ENCODE measurements at places on chromosomes 1 and 21.
A peak's percentile ranks its signal among the peaks of the same experiment; 100 is the strongest.

GRCh38 chr1:94299627-94300553 lies 62.5 kb upstream of the ARHGAP29 start:
- no peak for DNase-seq

GRCh38 chr1:4452701-4453100 lies 201.7 kb upstream of the AJAP1 start:
- DNase-seq = no peak

- no peak for DNase-seq
Measured at GRCh38 chr1:240792915-240793529, 181.1 kb upstream of the GREM2 start.

DNA sequence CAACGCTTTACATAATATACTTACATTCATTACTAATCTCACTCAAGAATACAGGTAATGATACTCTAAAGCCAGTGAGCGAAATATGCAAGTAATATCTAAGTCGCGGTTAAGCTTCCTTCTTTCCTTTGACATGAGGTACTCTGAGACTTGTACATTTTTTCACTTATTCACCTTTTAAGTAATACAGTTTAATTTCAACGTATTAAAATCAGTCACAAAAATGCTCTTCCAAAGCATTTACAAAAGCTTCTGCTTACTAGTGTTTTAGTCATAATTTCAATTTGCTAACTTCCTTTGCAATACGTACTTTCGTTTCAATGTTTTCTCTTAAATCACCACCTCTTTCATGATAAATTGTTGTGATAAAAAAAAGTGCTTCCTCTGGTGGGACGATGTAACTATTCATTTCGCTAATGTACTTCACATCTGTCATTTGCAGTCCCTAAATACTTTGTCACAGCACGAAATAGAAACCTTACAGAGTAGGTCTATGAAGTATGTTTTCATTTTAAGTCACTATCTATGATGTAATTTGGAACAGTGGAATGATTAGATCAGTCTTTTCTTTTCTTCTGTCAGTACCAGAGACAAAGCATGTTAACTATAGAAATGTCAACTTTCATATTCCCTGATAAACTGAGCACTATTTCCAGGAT lies 34.0 kb upstream of the ADGRL4 start:
- DNase-seq = peak; percentile 6

GRCh38 chr1:16009030-16009460 lies 5.0 kb downstream of the SRARP start:
- peak; percentile 26 for DNase-seq

- DNase-seq = no peak
Measured at GRCh38 chr1:48236716-48237470, 14.4 kb downstream of the SLC5A9 start.

GRCh38 chr1:181169281-181169865 lies 80.9 kb downstream of the IER5 start:
- no peak for DNase-seq

DNA sequence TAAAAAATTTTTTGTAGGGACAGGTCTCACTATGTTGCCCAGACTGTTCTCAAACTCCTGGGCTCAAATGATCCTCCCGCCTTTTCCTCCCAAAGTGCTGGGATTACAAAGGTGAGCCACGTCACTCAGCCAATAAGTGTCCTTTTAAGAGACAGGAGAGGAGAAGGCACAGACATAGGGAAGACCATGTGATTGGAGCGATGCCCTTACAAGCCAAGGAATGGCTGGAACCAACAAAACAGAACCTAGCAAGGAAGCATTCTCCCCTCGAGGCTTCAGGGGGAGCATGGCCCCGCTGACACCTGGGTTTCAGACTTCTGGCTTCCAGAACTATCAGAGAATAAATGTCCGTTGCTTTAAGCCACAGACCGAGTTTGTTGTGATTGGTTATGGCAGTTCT lies 37.0 kb downstream of the NDUFS5 start:
- no peak for DNase-seq

DNA sequence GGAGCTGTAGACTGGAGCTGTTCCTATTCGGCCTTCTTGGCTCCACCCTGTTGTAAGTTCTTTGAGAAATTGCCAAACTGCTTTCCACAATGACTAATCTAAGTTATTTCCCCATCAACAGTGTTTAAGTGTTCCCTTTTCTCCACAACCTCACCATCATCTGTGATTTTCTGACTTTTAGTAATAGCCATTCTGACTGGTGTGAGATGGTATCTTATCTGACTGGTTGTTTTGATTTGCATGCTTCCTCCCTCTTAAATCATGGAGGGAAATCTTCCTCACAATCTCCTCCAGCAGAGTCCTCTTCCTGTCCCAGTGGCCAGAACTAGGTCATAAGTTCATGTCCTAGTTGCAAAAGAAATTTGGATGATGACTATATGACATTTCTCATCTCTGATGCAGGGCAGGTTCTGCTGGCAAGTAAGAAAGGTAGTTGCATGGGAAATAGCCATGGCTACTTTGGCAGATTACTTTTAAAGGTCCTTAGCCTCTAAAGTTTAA lies 294.0 kb downstream of the LRRC40 start:
- no peak for DNase-seq

- DNase-seq = no peak
Measured at GRCh38 chr1:29695036-29695435, 458.7 kb downstream of the PTPRU start.

GRCh38 chr21:33831962-33832659 lies 83.5 kb downstream of the ATP5PO start:
- DNase-seq = no peak

- DNase-seq = no peak
Measured at GRCh38 chr1:51302746-51303145, 27.6 kb downstream of the TTC39A start.

DNA sequence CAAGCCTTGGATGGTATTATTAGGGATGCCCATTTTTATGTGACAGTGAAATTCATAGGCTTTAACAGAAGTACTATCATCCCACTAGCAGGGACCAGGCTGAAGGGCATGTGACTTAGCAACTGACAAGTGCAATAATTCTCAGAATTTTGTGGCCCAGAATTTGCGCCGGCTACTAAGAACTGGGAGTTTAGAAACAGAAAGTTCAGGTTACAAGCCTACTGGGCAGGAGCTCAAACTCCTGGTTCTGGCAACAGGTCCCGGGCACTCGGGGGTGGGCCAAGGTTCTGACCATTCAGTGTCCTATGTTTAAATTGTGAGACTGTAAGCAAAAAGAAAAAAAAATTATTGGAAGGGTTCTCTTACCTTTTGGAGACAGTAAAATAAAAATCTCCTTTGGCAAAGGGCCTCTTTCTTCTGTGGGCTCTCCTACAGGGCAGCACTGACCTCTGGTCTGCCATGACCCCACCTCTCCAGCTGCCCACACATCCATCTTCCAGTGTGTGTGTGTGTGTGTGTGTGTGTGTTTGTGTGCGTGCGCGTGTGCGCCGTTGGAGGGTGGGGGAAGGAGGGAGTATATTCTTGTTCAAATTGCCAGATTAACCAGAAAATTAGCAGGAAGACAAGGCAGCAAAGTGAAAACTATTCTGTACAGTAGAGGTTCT lies 26.1 kb downstream of the IRF2BP2 start:
- DNase-seq = no peak

- no peak for DNase-seq
Measured at GRCh38 chr1:245855846-245856730, 651.0 kb downstream of the SMYD3 start.

DNA sequence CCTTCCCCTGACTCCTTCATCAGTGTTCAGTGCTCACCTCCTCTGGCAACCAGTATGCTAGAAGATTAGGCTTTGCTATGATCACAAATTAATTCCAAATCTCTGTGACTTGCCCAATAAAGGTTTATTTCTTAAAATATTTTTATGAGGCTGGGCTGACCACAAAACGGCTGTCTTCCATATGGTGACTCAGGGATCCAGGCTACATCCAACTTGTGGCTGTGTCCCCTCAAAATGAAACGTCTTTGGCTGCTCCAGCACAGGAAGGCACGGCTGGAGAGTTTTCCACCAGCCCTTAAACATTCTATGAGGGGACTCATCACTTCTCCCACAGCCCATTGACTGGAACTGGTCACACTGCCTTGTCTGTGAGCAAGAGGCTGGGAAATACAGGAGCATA lies 131.5 kb downstream of the HUNK start:
- no peak for DNase-seq

DNA sequence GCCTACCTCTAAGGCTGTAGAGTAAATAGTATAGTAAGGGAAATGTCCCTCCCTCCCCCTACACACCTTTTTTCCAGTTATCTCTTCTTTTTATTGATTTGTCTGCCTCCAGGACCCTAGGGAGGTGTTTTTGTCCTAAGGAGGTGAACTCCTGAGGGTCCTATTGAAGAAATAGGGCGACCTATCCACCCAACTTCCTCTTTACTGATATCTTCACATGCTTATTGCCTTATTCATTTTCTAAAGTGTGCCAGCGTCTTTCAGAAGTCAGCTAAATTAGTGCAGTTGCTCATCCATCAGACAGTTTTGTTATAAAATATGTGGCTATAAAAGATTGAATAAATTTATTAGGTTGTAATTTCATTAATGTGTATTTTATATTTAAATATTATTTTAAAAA lies 5.9 kb downstream of the BACH1 start:
- peak; percentile 21 for DNase-seq

- no peak for DNase-seq
Measured at GRCh38 chr1:55035904-55036303, 3.4 kb upstream of the PCSK9 start.

DNA sequence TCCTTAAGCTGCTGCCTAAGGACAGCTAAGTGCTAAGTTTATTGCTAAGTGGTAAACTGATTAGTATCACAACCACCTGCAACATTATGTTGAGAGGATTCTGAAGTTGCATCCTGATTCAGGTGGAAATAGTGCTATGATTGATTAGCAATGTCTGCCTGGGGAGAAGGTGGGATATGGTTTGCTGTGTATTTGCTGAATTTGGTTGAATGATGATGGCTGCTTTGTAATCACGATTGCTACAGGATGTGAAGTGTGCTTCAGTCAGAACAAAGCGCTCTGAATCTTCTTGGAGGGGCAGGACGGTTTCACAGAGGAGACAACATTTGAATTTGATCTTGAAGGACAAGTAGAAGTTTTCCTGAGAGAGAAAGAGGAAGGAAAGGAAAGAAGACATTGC lies 226.0 kb downstream of the ST6GALNAC3 start:
- no peak for DNase-seq

DNA sequence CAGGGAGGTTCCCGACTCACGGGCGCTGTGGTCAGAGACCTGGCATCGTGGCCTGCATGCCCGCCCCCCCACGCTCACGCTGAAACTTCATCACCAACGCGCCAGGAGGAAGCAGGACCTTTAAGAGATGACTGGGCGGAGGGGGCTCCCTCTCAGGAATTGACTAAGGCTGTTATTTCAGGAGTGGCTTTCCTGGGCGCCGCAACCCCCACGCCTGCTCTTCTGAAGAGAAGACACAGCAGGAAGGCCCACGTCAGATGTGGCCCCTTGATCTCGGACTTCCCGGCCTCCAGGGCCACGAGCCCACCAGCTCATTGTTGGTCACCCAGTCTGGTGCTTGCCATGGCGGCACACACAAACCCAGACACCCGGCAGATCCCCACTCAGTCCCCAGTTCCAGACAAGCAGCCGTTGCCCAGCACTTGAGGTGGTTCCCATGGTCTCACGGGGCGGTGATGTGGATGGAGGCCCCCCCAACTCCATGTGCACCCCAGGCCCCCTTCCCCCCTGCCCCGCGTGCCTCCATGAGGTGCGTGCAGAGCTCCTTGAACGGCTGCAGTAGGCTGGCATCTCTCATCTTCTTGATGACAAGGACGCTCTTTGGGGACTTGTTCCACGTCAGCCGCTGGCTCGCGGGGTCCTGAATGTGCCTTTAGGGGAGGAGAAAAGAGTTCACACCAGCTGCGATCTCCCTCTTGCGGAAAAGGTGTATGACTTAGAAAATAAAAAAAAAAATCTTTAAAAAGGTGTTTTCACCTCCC lies 21.4 kb downstream of the NADK start:
- DNase-seq = no peak
